ENCODE measurements at places on chromosomes 5 and 9.

GRCh38 chr5:120088836-120089235, 375.3 kb upstream of the PRR16 start:
- no peak overlapping the region for H3K4me3 ChIP-seq
- no peaks in the 10 kb centered on the region for H3K27me3 ChIP-seq
- H3K27ac ChIP-seq = no peak overlapping the region
- H3K36me3 ChIP-seq = no peaks in the 10 kb centered on the region
- DNase-seq = peak; percentile 30

- no peak overlapping the region for H3K4me3 ChIP-seq
- H3K27me3 ChIP-seq = no peaks in the 10 kb centered on the region
- peaks cover 13% of the 10 kb centered on the region for H3K4me1 ChIP-seq
Measured at GRCh38 chr9:21711504-21711903, 90.9 kb upstream of the MTAP start.

GRCh38 chr9:130839132-130840111, 4.4 kb downstream of the ABL1 start:
- no peaks in the 10 kb centered on the region for H3K36me3 ChIP-seq
- H3K4me3 ChIP-seq = no peak overlapping the region
- no peaks in the 10 kb centered on the region for H3K27me3 ChIP-seq
- DNase-seq = no peak

DNA sequence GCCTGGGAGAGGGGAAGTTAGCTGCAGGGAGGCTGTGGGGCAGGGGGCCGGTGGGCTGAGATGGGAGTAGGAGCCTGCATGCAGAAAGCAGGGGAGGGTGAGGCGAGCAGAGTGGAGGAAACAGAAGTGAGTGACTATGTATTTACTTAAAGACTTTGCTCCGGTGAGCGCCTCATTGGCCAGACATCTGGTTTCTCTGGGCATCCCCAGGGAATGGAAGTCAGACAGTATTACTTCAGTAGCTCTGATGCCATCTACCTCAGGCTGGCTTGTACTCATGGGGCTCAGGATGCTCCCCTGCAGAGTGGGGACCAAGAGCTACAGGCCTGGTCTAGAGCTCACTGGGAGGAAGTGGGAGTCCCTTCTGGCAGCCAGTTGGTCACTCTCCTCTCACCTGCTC, 78.2 kb upstream of the ARAP3 start:
- H3K36me3 ChIP-seq = no peaks in the 10 kb centered on the region
- peaks cover 42% of the 10 kb centered on the region for H3K27me3 ChIP-seq
- no peak overlapping the region for H3K27ac ChIP-seq
- no peak overlapping the region for H3K4me3 ChIP-seq
- no peak for DNase-seq
- H3K4me1 ChIP-seq = no peaks in the 10 kb centered on the region

- no peaks in the 10 kb centered on the region for H3K27me3 ChIP-seq
- H3K4me1 ChIP-seq = no peaks in the 10 kb centered on the region
Measured at GRCh38 chr5:8184455-8185063, 315.6 kb downstream of the MTRR start.

DNA sequence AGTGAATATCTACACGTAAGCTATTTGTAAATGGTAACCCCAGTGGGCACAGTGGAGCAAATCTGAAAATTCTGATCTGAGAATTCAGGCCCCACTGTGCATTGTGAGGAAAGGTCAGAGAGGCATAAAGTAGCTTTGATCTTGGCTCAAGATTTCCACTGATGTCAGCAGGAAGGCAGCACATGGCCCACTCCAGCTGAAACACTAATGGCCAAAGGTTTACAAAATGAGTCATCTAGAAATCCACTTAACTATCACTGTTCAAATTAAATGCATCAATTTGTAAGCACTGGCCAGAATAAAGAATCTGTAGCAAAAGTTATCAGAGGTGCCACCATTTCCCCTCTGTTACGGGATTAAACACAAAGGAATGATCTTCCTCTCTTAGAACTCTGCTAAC, 191.6 kb downstream of the C9orf152 start:
- no peak overlapping the region for H3K4me3 ChIP-seq
- DNase-seq = peak; percentile 93
- peaks cover 3% of the 10 kb centered on the region for H3K36me3 ChIP-seq
- H3K4me1 ChIP-seq = peaks cover 15% of the 10 kb centered on the region
- H3K27me3 ChIP-seq = no peaks in the 10 kb centered on the region
